Caco-2 (cell line): ENCODE measurements at places on chromosomes 13 and 19. TPM values are rescaled to one million over a fixed set of nuclear protein-coding genes. Genes with fewer than 3 reads are reported as not detected.

The LAIR1 gene
- not detected in 2 replicates for total RNA-seq

- H3K27me3 ChIP-seq: no peaks in the 10 kb centered on the region
- DNase-seq: no peak
- no peak overlapping the region for H3K27ac ChIP-seq
Observed at GRCh38 chr19:10155839-10156238, 36.1 kb upstream of the EIF3G start.

- H3K36me3 ChIP-seq: no peaks in the 10 kb centered on the region
- no peaks in the 10 kb centered on the region for H3K27me3 ChIP-seq
- DNase-seq: no peak
Observed at GRCh38 chr13:45683701-45684100, 18.4 kb upstream of the CBY2 start.

DNA sequence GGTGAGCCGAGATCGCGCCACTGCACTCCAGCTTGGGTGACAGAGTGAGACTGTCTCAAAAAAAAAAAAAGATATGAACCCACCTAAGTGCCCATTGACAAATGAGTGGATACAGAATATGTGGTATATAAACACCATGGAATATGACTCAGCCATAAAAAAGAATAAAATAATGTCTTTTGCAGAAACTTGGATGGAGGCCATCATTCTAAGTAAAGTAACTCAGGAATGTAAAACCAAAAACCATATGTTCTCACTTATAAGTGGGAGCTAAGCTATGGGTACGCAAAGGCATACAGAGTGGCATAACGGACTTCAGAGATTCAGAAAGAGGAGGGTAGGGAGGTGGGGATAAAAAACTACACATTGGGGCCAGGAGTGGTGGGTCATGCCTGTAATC lies 29.5 kb downstream of the PLA2G4C start:
- DNase-seq: no peak
- H3K36me3 ChIP-seq: no peaks in the 10 kb centered on the region
- no peaks in the 10 kb centered on the region for H3K4me1 ChIP-seq

The SERPINE3 gene
- total RNA-seq: not detected in 2 replicates

The RAB20 gene
- total RNA-seq: 37.9 and 40.1 TPM in 2 replicates

DNA sequence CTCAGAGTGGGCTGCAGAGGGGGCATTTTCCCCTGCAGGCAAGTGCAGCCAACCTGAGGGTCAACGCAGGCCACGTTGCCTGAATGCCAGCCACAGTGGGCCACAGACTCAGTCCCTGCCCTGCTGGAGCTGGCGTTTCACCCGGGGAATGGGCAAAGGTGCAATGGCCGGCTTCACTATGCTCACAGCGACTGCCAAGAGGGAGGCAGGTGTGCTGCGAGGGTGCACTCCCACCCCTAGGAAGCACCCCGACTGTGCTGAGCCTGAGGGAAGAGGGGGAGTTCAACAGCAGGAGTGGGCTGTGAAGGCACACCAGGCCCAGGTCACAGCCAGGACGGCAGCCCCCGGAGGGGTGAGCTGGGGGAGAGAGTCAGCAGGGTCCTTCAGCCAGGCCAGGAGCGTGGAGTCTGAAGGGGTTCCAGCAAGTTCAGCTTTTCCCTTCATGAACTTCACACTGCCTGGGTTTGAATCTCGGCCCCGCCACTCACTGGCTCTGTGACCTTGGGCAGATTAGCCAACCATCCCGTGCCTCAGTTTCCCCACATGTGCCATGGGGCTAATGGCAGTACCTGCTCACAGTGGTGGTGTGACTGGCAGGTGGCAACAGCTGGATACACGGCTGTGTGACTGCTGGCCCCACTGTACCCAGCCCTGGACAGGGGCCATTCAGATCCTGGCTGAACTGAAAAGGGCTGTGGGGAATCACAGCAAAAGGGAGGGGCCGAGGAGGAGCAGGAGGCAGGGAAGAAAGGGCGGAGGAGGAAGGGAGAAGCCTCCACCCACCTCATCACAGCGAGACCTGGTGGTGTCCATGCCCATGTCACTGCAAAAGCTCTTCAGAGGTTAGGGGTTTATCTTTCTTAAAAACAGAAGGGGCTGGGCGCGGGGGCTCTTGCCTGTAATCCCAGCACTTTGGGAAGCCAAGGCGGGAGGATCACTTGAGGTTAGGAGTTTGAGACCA lies 7.6 kb downstream of the TRAPPC6A start:
- DNase-seq: no peak
- H3K27me3 ChIP-seq: no peaks in the 10 kb centered on the region

GRCh38 chr13:48590141-48590901 lies 57.4 kb upstream of the RCBTB2 start:
- peaks cover 11% of the 10 kb centered on the region; the same call in 1 of the 2 replicates for H3K4me1 ChIP-seq
- no peak for DNase-seq
- no peaks in the 10 kb centered on the region for H3K27me3 ChIP-seq
- no peak overlapping the region for H3K4me3 ChIP-seq
- no peaks in the 10 kb centered on the region for H3K36me3 ChIP-seq

The ZNF229 gene
- total RNA-seq: not detected in 2 replicates

GRCh38 chr13:99103536-99103935 lies 97.1 kb upstream of the UBAC2 start:
- no peak overlapping the region for H3K4me3 ChIP-seq
- no peaks in the 10 kb centered on the region; the same call in 1 of the 2 replicates for H3K27me3 ChIP-seq

GRCh38 chr13:40433577-40433976 lies 232.9 kb downstream of the FOXO1 start:
- H3K36me3 ChIP-seq: no peaks in the 10 kb centered on the region
- H3K4me1 ChIP-seq: peaks cover 14% of the 10 kb centered on the region
- no peaks in the 10 kb centered on the region for H3K27me3 ChIP-seq
- no peak overlapping the region for H3K4me3 ChIP-seq
- no peak for DNase-seq

DNA sequence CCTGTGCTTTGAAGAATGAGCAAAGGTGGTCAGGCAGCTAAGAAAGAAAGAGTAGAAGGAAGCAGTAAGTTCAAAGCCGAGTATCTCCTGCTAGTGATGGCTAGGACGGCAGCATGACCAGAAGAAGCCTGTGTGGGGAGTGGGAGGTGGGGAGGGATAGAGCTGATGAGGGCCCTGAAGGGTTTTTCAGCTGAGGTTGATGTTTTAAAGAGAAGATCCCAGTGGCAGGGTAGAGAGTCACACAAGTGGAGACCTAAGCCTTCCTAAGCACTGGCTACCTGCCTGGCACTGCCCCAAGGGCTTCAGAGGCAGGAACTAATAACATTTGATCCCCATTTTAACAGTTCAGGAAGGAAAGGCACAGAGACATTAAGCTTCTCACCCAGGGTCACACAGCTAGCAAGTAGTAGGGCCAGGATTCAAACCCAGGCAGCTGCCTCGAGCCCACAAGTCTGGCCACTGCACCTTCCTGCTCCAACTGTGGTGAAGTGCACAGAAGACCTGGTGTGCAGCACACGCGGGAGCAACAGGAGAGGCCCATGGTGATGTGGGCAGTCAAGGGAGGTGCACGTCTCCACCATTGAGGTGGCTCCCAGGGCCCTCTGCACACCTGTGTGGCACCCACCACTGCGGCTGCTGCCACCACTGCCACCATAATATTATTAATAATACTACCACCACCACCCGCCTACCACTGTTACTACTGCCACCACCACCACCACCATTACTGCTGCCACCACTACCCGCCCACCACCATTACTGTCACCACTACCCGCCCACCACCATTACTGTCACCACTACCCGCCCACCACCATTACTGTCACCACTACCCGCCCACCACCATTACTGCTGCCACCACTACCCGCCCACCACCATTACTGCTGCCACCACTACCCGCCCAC lies 22.1 kb downstream of the CUL4A start:
- H3K27me3 ChIP-seq: no peaks in the 10 kb centered on the region
- DNase-seq: no peak
- H3K4me1 ChIP-seq: no peaks in the 10 kb centered on the region
- H3K27ac ChIP-seq: no peak overlapping the region

The ZNF541 gene
- total RNA-seq: not detected in 2 replicates

- no peaks in the 10 kb centered on the region for H3K36me3 ChIP-seq
- no peaks in the 10 kb centered on the region for H3K4me1 ChIP-seq
- H3K27ac ChIP-seq: no peak overlapping the region
- H3K27me3 ChIP-seq: no peaks in the 10 kb centered on the region
- no peak for DNase-seq
Observed at GRCh38 chr19:1794424-1795172, 17.5 kb downstream of the ATP8B3 start.

GRCh38 chr19:41917676-41918075 lies 10.6 kb downstream of the ERFL start:
- no peak overlapping the region for H3K27ac ChIP-seq
- DNase-seq: no peak
- no peaks in the 10 kb centered on the region for H3K27me3 ChIP-seq
- no peaks in the 10 kb centered on the region for H3K4me1 ChIP-seq
- H3K36me3 ChIP-seq: no peaks in the 10 kb centered on the region

- no peak overlapping the region for H3K4me3 ChIP-seq
- H3K36me3 ChIP-seq: no peaks in the 10 kb centered on the region
- DNase-seq: no peak
- H3K4me1 ChIP-seq: no peaks in the 10 kb centered on the region
- H3K27me3 ChIP-seq: no peaks in the 10 kb centered on the region
Observed at GRCh38 chr13:37407156-37407555, 191.4 kb downstream of the POSTN start.

DNA sequence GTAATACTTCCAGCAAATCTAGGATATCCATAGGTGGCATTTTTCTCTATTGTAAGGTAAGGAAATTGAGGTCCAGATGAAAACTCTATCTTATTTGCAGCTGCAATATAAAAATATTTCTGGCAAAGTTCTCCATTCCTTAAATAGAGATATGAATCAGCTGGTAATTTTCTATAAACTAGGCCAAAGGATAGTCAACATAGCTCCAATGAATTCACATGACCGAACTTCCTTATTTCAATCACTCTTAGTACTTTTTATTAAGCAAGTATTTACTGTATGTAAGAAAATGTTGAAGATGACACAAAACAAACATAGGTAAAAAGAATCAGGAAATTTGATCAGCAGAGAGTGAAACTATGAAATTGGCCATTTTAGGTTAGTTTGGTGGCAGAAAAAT lies 13.0 kb upstream of the LCP1 start:
- no peaks in the 10 kb centered on the region for H3K4me1 ChIP-seq
- no peak overlapping the region for H3K27ac ChIP-seq
- no peak for DNase-seq
- H3K4me3 ChIP-seq: no peak overlapping the region

The EPSTI1 gene
- total RNA-seq: 80.6 and 86.5 TPM in 2 replicates

DNA sequence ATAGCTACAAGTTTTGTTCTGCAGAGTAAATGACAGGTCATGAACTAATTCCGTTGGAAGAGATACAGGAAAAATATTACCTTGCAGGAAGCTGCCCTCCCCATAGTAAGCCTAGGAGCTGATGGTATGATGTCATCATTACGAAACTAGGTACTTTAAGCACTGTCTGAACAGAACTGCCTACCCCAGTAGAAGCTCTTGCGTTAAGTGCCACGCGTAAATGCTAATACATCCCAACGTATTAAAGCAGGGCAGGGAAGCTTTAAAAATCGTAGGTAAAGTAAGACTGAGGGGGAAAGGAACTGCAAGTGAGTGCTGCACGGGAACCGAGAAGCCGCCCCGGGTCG lies 572 bp downstream of the UGGT2 start:
- peak overlapping the region; percentile 100 for H3K4me3 ChIP-seq
- H3K36me3 ChIP-seq: no peaks in the 10 kb centered on the region
- H3K27ac ChIP-seq: peak overlapping the region; percentile 85
- H3K27me3 ChIP-seq: no peaks in the 10 kb centered on the region
- peak; percentile 57 for DNase-seq

GRCh38 chr13:113860051-113860664 lies 3.7 kb downstream of the GAS6 start:
- peak; percentile 70 for DNase-seq
- no peaks in the 10 kb centered on the region for H3K36me3 ChIP-seq
- H3K4me3 ChIP-seq: no peak overlapping the region
- H3K27me3 ChIP-seq: no peaks in the 10 kb centered on the region
- peak overlapping the region; percentile 65 for H3K27ac ChIP-seq

GRCh38 chr19:29878973-29879654 lies 62.9 kb upstream of the URI1 start:
- no peaks in the 10 kb centered on the region for H3K36me3 ChIP-seq
- H3K27me3 ChIP-seq: no peaks in the 10 kb centered on the region
- DNase-seq: peak; percentile 90

DNA sequence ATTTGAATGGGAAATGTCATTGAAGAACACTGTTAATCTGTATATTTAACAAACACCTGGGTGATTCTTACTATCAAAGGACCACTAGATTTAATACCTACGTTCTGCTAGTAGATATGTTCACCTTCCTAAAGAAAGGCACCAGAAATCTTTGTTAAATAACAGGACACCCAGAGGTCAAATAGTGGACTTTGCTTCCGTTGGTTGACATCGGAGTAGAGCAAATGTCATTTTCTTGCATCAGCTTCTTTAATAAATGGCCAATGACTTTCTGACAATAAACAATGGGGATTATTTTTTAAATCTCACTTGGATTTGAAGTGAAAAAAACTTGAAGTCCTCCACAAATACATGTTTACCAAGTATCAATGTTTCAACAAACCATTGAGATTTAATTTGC lies 111.1 kb downstream of the LACC1 start:
- no peak overlapping the region for H3K27ac ChIP-seq
- no peaks in the 10 kb centered on the region for H3K4me1 ChIP-seq
- DNase-seq: no peak
- no peaks in the 10 kb centered on the region for H3K27me3 ChIP-seq
- no peak overlapping the region for H3K4me3 ChIP-seq
